Activated T-cell treated with anti-CD3 and anti-CD28 coated beads, Interleukin-2, amount 50 U/mL, for 72 hours (primary cell): ENCODE measurements at places on chromosomes 5 and 9. TPM values are rescaled to one million over a fixed set of nuclear protein-coding genes. Genes with fewer than 3 reads are reported as not detected.

DNA sequence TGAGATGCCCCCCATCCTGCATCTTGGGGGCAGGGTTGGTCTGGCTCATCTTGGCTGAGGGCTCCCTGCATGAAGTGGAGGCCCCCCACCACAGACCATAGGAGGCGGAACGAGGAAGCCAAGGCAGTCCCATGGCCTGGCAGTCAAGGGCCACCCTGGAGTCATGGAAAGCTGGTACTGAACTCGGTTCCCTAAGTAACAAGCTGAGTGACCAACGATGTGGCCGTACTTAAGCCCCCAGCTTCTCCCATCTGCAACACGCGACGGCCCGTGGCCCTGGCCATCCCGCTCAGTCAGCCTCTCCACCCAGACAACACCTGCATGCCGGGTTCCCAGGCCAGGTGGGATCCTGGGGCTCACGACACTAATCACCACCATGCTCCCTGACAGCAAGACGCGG, 17.1 kb downstream of the BRD3 start:
- peaks cover 2% of the 10 kb centered on the region for H3K36me3 ChIP-seq
- H3K4me1 ChIP-seq = no peaks in the 10 kb centered on the region
- no peaks in the 10 kb centered on the region for H3K27me3 ChIP-seq
- H3K4me3 ChIP-seq = no peak overlapping the region

GRCh38 chr9:91949946-91950664, at the start of gene ROR2:
TSS of gene ROR2 (minus strand) at chr9:91950228.
- peak within 1 kb of the TSS; percentile 49 for H3K27ac ChIP-seq
- peaks cover 80% of the 10 kb centered on the region for H3K27me3 ChIP-seq
- H3K36me3 ChIP-seq = no peaks in the 10 kb centered on the region
- peak; percentile 82 for DNase-seq

GRCh38 chr5:6723122-6723815, 10.0 kb downstream of the TENT4A start:
- no peak for DNase-seq
- peak overlapping the region; percentile 2 for H3K27ac ChIP-seq
- no peak overlapping the region for H3K4me3 ChIP-seq
- H3K27me3 ChIP-seq = no peaks in the 10 kb centered on the region

- no peaks in the 10 kb centered on the region for H3K4me1 ChIP-seq
- no peak overlapping the region for H3K27ac ChIP-seq
- H3K4me3 ChIP-seq = no peak overlapping the region
- H3K27me3 ChIP-seq = no peaks in the 10 kb centered on the region
These were observed 25.9 kb downstream of the HOMER1 start for GRCh38 chr5:79488058-79488457.

- H3K4me1 ChIP-seq = peaks cover 15% of the 10 kb centered on the region
- no peaks in the 10 kb centered on the region for H3K27me3 ChIP-seq
- no peak for DNase-seq
- no peaks in the 10 kb centered on the region for H3K36me3 ChIP-seq
- H3K27ac ChIP-seq = no peak overlapping the region
These were observed 9.0 kb downstream of the NDUFS4 start for GRCh38 chr5:53569453-53569852.

GRCh38 chr9:32705059-32705458, 69.6 kb upstream of the TAF1L start:
- no peaks in the 10 kb centered on the region for H3K4me1 ChIP-seq
- no peak overlapping the region for H3K4me3 ChIP-seq
- no peak for DNase-seq
- no peaks in the 10 kb centered on the region for H3K27me3 ChIP-seq

Gene C5
- total RNA-seq = 3.5 TPM

Gene NEUROG1
- not detected for total RNA-seq

Gene ST8SIA4
- 44.5 TPM for total RNA-seq

Gene ABO
- total RNA-seq = not detected

Gene ACOT12
- total RNA-seq = not detected

Gene COL27A1
- total RNA-seq = 1.3 TPM
